Retina (tissue), 1 donor: ENCODE measurements at places on chromosomes 3 and 15.

- DNase-seq = no peak
These were observed 116.1 kb downstream of the FAM43A start for GRCh38 chr3:194801461-194802432.

- DNase-seq = no peak
These were observed 93.6 kb downstream of the SEC22A start for GRCh38 chr3:123295171-123295900.

DNA sequence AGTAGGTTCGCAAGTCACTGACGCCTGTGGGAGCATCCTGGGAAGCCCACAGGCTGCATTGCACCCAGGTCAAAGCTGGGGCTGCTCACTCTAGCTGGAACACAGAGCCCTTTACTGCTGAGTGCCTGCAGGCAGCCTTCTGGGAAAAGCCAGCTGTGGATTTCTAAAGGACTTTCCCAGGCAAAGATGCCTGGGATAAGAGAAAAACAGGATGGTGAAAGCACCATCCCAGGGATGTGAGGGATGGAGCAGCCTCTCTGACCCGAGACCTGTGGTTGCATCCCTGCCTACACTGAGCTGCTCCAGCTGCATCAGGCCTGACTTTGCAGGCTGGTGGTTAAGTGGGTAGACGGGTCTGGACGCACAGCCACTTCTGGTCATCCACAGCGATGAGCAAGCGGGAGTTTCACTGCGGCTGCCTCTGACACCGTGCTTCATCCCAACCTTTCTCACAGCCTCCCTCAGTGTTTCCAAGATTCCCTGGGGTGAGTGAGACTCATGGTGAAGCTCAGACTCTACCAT, 52.5 kb upstream of the AMOTL2 start:
- DNase-seq = no peak

DNA sequence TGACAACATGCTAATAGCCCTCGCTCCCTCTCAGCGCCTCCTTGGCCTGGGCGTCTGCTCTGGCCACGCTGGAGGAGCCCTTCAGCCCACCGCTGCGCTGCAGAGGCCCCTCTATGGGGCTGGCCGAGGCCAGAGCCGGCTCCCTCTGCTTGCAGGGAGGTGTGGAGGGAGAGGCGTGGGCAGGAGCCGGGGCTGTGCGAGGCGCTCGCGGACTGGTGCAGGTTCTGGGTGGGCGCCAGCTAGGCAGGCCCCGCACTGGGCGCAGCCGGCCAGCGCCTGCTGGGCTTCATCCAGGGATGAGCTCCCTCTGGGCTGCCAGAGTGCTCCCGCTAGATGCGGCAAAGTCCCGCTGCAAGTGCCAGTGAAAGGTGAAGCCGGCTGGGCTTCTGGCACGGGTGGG, 21.0 kb upstream of the DNAJC13 start:
- no peak for DNase-seq

DNA sequence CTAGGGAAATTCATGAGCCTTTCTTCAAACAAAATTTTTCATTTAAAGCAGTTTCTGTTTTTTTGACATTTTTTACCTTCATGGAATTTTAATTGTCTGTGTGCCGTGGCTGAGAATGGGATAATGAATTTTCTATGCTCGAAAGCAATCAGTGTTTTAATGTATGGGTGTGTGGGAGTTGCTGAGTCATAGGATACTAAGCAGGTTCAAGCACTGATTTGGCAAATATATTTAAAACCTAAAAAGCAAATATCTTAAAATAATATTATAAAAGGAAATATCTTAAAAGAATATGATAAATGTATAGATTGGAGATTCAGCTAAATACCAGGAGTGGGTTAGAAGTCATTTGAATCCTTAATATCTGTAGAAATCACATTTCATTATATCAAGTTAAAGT, 173.6 kb upstream of the LRRFIP2 start:
- DNase-seq = no peak

GRCh38 chr3:166071-166470, 30.5 kb upstream of the CHL1 start:
- DNase-seq = no peak

DNA sequence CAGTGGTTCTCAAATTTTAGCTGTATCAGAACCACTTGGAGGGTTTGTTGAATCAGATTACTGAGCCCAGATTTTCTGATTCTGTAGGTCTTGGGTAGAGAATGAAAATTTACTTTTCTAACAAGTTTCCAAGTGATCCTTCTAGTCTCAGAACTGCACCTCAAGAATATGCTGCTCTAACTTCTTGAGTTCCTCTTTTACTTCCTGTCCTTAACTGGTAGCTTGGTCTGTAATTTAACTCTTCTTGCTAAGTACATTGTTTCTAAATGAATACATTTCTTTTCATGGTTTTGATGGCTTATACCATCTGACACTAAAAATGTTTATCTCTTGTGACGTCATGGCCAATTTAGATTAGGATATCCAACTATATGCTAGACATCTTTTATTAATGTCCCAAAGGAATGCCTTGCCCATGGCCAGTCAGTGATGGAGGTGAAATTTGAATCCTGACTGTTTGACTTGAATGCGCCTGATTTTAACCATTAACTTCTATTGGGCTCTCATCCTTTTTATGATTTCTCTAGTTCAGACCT, 262.6 kb upstream of the NAALADL2 start:
- DNase-seq = no peak

GRCh38 chr3:141401573-141402475, 33.5 kb downstream of the ZBTB38 start:
- peak; percentile 86 for DNase-seq

GRCh38 chr3:173398111-173398479, 551 bp downstream of the NLGN1 start:
- no peak for DNase-seq

DNA sequence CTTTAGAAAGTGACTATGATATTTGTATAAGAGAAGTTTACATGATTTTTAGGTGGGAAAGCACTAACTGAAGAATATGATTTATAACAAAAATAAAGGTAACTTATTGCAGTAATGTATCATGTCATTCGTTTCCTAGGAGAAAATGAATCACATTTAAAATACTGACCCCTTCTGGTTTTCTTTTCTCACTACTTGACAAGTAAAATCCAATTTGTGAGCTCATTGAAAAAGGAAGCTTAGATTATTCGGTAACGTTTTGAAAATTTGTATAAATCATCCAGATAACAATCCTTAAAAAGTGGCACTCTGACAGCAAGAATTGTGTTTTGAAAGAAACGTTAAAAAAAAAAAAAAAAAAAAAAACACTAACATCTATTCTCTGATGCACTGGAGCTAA, 39.0 kb downstream of the NSUN3 start:
- DNase-seq = no peak

DNA sequence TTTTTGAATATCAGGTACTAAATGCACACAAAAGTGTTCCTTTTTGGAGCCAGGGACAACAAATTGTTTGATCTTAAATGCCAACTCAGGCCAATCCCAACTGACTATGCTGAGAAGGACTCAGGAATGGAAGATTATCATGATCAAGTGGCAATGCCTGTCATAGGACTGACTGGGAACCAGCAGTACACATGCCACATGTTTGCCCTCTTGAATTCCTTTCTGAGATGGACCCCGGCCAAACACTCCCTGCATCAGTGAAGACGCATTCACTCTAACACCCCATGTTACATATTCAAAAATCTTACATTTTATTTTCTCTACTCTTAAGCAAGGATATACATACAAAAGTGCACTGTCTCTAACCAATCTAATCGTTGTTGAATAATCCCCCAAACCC, 36.1 kb downstream of the CLDN18 start:
- DNase-seq = no peak

- no peak for DNase-seq
These were observed 27.7 kb downstream of the SACM1L start for GRCh38 chr3:45716790-45717336.

- no peak for DNase-seq
These were observed 57.0 kb upstream of the ITGA11 start for GRCh38 chr15:68488966-68489365.

DNA sequence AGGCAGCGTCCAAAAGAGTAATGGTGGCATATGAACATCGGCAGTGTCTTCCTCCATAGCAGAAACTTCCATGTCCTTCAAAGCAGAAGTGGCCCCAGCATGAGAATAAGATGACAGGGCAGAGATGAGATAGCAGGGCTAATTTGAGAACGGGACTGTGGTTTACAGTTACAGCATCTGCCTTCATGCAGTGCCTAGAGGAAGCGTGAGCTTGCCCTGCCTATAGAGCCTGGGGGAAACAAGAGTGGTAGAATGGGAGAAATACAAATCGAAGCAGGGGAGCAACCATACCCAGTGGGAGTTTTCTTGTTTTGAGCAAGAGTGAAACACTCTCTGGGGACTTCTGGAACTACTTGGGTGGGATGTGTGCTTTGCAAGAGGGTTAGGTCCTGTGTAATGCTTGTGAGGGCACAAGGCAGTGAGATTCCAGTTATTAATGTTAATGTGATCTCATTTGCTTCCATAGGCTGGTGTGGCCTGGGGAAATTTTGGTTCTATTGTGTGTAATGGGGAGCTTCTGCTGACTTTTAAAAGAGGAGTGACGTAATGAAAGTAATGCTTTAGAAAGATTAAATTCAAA, 616.9 kb downstream of the ZIC1 start:
- DNase-seq = no peak

GRCh38 chr3:138771585-138771984, 63.1 kb downstream of the PIK3CB start:
- DNase-seq = no peak

DNA sequence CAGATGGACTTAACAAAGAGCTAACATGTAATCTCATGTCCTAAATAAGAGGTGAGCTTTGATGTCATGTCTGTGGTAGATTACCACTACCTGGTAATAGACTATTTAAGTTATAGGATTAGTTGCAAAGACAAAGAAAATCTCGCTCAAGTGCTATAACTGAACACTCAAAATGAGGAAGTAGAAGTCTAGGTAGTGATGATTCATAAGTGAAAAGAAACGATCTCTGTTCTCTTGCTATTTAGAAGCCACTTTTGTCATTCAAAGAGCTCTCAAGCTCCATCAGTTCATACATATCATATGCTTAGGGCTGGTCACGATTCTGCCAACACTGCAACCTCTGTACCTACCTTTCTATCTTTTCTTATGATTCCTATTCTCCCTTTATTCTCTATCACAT, 110.9 kb downstream of the EDEM1 start:
- DNase-seq = no peak

- no peak for DNase-seq
These were observed 80.2 kb downstream of the BOC start for GRCh38 chr3:113291572-113291971.

- DNase-seq = peak; percentile 41
These were observed 2.4 kb downstream of the ARHGEF3 start for GRCh38 chr3:56799251-56799882.

GRCh38 chr3:9863058-9863772, 16.8 kb downstream of the CIDEC start:
- no peak for DNase-seq

GRCh38 chr3:42764561-42765295, 8.3 kb downstream of the CCDC13 start:
- DNase-seq = no peak

DNA sequence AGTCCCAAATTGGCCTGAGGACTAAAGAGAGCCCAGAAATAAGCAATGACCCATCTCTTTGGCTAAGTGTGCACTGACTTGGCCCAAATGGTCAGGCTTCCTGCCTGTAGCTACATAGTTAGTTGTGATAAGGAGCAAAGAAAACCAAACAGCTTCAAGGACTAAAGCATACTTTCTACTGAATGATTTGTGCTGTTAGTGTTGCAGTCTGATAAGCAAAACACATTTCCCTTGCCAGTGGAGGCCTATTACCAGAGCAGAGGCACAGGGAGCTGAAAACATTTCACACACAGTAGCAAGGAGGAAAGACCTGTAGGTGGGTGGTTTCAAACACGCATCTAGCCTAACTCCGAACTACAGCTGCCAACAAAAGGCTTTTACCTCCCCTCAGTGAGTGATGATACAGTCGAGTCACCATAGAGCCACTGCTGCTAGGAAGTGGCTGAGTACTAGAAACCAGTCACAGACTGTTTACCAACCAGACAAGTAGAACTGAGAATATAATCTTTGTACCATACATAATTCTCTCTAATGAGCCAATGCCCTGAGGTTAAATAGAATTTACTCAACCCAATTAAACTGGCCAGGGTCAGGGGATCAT, 222.3 kb upstream of the THBS1 start:
- DNase-seq = no peak

GRCh38 chr3:47661121-47661752, 82.6 kb upstream of the CSPG5 start:
- DNase-seq = no peak
